ENCODE measurements at places on chromosomes 1 and 21.

DNA sequence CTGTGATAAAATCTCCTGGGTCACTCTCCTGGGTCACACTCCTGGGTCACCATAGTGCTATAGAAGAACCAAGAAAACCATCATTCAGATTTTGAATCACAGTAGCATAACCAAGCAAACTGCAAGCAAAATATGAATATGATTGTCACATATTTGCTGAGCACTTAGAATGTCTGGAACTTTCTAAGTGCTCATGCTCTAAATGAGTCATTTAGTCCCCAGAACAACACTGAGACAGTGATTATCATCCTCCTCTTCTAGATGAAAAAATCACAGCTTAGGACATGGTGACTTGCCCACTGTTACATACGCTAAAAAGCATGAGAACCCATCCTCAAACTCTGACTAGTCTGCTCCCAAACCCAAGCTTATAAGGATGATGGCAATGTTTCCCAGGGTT is 39.5 kb upstream of the DDAH1 start:
- no peak for DNase-seq

GRCh38 chr1:156489935-156490293 is 10.7 kb downstream of the MEF2D start:
- DNase-seq: no peak

- DNase-seq: no peak
Observed at GRCh38 chr21:42440187-42440792, 36.6 kb downstream of the UBASH3A start.

DNA sequence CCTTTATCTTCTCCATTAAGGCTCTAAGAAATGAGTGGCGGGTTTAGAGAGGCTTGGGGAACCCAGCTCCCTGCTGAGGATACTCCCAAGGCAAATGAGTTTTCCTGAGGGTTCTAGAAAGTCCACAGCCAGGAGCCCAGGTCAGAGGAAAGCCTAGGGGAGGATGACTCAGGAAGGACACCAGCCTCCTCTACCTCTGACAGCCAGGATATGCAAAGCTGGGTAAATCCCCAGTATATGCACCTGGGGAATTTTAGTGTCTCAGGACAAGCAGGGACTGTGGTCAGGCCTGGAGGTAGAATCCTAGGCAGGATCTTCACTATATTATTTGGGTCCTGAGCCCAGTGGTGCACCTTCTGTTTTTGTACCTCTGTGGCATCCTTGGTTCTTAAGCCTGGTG is 23.5 kb upstream of the WNT4 start:
- DNase-seq: no peak

DNA sequence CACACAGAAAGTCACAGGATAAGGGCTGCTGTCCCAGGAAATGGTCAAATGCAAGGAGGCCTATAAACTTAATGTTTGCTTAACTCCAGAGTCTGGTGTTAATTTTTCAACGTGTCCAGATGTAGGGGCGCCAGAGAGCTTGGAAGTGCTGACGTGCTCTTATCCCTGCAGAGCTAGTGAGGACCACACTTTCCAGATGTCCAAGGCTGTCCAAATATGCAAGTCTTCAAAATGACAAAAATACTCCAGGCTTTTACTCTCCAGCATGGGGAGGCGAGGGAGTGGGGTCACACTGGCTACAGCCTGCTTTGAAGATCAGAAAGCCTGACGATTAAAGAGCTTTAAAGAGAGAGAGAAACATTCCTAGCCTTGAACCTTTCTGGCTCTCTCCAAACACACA is 57.6 kb downstream of the ABCA4 start:
- DNase-seq: no peak

GRCh38 chr1:115098979-115099692 is 9.8 kb upstream of the TSPAN2 start:
- peak; percentile 64 for DNase-seq

- DNase-seq: no peak
Observed at GRCh38 chr1:111987502-111987901, 2.0 kb downstream of the KCND3 start.

- no peak for DNase-seq
Observed at GRCh38 chr1:35287807-35288640, 19.5 kb downstream of the ZMYM4 start.

- DNase-seq: no peak
Observed at GRCh38 chr1:44553127-44553758, 121.0 kb downstream of the TMEM53 start.

DNA sequence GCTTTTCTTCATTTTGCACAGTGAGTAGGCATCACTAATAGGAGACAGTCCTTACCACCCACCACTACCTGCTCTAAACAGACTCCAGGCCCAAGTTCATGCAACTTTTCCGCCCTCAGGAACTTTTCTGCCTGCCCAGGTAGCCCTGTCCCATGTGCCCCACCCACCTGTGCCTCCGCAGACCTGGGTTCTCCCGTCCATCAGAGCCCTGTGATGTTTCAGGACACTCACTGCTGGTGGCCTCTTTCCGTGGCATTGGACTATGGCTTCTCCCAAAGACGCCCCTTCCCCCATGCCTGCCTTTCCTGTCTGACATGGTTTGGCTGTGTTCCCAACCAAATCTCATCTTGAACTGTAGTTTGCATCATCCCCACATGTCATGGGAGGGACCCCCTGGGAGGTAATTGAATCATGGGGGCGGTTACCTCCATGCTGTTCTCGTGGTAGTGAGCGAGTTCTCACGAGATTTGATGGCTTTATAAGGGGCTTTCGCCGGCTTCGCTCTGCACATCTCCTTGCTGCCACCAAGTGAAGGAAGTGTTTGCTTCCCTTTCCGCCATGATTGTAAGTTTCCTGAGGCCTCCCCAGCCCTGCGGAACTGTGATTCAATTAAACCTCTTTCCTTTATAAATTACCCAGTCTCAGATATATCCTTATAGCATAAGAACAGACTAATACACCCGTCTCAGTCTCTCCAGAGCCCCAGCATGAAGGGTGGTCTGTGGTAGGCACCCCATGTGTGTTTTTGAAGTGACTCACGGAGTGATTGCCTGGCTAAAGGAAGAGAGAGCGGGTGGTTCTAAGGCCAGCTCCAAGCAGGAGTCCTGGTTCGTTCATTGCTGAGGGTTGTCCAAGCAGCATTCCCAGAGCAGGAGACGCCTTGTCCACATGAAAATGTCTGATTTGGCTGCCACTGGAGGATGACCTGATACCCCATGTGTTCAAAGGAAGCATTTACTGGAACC is 86.0 kb upstream of the ZBTB40 start:
- DNase-seq: no peak

DNA sequence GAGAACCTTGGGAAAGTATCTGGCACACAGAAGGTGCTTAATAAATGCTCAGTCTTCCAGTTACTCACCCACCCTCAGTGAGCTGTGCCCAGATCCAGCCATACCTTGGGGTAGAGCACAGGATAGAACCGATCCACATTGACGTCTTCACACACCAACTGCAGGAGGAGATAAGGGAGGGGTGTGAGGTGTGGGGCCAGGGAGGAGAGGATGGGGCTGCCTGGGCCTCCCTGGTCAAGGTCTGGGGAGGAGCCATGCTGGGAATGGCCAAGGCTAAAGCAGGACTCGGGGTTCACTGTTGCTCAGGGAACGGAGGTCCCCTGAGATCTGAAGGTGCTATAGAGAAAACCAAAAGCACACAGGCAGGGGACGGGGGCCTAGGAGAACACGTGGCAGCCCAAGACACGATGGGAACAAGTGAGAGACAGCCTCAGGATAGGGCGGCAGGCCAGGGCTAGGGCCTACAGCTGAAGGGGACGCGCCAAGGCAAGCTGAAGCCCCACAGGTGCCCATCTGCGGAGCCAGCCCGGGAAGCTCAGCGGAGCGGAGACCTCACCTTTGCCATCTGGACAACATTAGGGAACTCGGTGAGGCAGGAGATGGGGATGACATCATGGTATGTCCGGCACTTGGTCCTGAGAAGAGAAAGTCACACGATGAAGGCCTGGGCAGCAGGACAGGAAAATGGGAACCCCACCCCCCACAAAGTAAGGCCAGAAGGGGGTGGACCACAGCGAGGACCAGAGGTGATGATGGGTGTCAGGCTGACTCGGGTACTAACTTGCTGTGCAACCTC is 55.9 kb downstream of the RAP1GAP start:
- no peak for DNase-seq

DNA sequence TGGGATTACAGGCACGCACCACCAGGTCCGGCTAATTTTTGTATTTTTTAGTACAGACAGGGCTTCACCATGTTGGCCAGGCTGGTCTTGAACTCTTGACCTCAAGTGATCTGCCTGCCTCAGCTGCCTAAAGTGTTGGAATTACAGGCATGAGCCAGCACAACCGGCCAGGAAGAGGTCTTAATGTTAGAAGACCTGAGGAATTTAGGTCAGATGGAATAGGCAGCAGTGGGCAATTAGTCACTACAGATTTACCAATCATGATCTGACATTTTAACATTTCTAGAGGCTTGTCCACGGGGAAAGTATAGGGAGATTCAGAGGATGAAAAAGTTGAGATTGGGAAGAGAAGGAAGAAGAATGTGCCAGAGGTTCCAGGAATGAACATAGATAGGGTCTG is 8.9 kb upstream of the APP start:
- no peak for DNase-seq

DNA sequence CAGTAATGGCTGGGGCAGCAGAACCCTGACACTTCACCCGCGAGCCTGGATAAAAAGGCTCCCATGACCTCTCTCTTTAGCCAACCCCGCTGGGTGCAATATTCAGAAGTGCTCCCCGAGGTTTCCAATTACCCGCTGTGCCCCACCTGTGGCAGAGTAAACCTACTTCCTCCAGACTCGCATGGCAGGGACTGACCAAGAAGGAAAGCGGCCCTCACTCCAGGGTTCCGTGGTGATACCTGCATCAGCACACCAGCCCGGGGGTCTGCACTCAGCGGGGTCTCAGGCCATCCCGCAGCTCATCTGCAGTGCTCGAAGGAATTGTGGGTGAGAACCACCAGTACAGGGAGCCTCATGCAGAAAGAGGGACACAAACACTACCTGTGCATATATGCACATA is 136.3 kb upstream of the FMN2 start:
- no peak for DNase-seq

DNA sequence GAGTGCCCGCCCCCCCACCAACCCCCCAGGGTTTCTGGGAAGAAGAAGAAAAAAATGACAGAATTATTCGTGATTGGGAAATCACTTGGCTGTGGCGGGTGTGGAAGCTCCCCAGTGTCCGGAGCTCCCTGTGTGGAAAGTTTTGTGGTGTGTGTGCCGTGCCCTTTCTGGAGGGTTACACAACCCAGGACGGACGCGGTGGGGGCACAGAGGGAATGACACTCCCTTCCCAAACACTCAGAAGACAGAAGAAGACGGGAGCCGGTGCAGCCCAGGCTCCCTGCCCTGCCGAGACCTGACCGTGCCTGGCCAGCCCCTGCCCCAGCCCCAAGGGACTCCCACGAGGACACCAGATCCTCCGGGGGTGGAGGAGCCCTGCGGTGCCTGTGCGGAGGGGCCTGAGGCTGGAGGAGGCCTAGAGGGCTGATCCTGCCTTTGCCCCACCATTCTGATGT is 33.0 kb upstream of the ADARB1 start:
- no peak for DNase-seq

DNA sequence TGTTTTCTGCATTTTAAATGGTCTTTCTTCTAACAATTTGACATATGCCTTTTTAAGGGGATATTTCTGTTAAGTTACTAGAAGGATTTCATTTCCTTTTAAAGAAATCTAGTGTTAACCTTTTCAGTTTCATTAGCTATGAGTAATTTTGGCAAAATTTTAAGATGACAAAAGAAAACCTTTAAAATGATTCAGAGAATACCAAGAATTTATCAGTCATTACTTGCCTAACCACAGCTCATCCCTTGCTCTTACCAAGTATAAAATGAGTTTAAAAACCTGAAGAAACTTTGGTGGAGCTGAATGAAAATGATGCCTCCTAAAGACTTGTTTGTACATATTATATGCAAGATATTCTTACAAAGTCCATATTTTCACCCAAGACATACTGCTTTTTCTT is 101.7 kb downstream of the NEK7 start:
- no peak for DNase-seq

DNA sequence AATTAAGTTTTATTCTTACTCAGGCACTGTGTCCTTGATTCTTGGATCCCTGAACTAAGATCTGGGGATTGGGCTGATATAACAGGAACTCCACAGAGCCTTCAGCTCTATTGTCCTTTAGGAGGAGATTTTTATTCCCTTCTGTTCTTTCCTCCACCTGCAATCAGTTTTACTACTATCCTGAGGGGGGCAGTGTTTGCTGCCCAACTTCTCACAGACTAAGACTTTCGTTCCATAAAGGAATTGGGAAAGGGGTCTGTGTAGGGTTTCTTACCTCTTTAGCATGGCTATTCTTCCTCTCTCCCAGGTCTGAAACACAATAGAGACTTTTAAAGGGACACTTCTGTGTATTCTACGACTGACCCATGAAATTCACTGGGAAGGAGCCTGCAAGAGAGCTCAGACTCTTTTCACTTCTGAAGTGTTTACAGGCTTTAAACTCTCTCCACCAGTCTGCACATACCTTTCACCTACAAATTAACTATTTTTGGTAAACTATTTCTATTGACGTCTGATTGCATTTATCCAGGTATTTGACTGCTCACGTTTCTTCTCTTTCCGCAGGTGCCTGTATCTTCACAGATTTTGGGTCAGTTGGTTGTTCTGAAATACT is 103.3 kb upstream of the DEPDC1 start:
- no peak for DNase-seq

DNA sequence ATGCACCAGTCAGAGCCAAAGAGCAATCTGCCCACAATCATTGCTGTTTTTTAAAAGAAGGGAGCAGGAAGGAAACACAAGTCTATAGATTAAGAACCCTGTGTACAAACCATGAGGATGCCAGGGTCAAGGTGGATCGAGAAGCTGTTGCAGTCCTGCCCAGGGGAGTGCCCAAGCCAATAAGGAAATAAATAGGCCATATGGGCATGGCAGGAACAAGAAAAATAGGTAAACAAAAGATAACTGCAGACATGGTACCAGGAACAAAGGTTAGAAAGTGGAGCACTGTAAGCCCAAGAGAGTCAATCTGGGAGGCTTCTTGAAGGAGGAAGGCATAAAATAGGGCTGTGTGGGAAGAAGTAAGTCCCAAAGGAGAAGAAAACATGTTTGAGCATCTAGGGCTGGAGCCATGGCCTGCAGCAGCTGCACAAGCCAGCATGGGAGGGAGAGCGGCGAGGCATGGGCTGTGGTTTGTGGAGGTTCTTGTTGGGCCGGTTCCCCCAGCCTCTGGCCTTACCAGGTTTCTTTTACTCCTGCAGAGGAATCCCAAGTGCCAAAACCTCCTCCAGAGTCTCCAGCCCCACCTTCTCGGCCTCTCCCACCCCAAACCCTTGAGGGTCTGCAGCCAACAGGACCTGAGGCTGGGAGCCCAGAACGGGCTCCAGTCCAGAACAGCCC is 13.6 kb downstream of the INAVA start:
- no peak for DNase-seq

- DNase-seq: no peak
Observed at GRCh38 chr1:94156096-94156625, 35.2 kb upstream of the ABCA4 start.

All from CD8-positive, alpha-beta T cell (primary cell).